ENCODE measurements at places on chromosomes 3 and 15.

- DNase-seq: no peak
Measured at GRCh38 chr3:77935418-77935817, 895.5 kb downstream of the ROBO2 start.

- no peak for DNase-seq
Measured at GRCh38 chr3:31592764-31593163, 60.0 kb downstream of the STT3B start.

GRCh38 chr3:86961297-86961696, 29.7 kb downstream of the VGLL3 start:
- no peak for DNase-seq

DNA sequence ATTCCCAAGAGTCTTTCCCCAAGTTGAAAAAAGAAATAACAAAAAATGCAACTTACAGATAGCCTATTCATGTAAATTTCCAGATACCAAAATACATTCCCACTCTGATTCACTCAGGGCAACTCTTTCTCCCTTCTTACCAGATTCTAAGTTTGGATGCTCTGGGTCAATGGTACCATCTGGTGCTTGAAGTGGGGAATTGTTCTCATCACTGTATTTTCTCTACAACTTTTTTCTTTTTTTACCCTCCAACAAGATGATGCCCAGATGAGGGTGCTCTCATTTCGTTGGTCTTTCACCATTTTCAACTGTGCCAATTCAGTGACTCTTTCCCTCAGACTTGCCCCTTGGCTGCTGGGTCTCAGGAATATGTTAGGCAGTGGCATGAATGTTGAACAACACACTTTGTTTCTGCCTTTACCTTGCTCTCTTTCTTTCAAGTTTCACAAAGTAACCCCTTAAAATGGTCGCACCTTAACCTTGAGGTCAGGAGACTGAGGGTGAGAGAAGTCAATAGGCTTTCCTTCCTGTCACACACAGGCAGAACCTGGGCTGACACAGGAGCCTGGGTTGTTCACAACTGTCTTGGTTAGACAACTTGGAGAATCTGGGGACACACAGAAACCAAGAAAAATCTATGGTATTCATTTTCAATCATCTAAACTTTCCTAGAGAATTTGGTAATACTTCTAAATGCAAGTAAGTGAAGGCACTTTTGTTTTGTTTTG, 330.7 kb upstream of the SLCO3A1 start:
- DNase-seq: no peak

GRCh38 chr3:103085465-103085864, 650.6 kb downstream of the ZPLD1 start:
- DNase-seq: no peak

GRCh38 chr15:85458764-85459163, 78.4 kb downstream of the AKAP13 start:
- no peak for DNase-seq

- no peak for DNase-seq
Measured at GRCh38 chr3:138323971-138324370, 5.7 kb downstream of the NME9 start.

DNA sequence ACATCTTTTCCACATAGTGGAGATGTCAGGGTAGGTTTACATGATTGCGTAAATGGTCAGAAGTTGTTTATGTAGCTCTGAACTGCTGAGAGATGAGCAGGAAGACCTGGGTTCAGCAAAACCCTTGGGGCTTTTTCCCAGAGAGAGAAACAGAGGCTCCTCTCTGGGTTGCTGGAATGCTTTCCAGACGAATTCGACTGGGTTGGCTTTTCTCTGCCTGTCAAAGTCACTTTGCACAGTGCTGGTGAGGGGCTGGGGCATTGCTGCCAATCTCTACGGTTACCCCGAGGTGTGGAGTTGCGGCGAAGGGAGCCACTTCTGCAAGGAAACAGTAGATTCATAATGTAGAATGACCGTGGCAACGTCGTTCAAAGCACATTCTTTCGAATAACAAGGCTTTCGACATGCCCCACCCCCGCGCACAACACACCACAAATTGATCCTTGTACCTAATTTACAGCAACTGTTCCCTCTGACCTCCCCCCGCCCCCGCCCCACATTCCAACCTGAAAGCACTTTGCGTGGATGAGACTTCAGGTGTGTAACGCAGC, 950 bp upstream of the CNTN4 start:
- DNase-seq: no peak

- DNase-seq: no peak
Measured at GRCh38 chr15:95439922-95440376, 890.6 kb upstream of the NR2F2 start.

- DNase-seq: no peak
Measured at GRCh38 chr3:195401943-195402342, 40.9 kb downstream of the ACAP2 start.

DNA sequence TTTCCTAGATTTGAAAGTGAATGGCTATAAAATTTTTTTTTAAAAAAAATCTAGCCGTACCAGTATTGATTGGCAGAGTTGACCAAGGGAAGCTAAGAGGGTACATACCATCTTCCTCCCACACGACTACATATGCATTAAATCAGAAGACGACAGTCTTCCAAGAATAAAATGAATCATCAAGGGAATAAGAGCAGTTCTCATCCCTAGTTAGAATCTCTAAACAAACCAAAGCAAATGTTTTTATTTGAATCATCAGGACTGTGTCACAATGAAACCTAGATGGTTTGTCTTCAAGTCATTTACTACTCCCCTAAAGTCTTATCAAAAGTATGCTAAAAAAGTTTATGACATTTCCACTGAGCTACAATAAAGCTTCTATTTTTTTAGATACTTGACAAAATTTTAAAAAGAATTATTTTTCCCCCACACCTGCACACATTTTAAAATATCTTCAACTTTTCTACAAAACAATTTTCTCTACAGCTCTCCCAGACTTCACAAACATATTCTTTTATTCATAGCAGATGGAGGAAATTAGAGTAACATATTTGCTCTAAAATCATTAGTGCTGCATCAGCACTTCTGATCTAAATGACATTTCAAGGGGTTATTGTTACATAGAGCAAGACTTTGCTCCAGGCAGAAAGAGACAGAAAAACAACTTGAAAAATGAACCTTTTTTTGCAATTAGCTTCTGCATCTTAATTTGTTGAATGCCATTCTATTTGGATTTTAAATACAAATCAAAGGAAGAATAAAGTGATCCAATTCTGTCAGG, 547.1 kb downstream of the FHIT start:
- DNase-seq: no peak

DNA sequence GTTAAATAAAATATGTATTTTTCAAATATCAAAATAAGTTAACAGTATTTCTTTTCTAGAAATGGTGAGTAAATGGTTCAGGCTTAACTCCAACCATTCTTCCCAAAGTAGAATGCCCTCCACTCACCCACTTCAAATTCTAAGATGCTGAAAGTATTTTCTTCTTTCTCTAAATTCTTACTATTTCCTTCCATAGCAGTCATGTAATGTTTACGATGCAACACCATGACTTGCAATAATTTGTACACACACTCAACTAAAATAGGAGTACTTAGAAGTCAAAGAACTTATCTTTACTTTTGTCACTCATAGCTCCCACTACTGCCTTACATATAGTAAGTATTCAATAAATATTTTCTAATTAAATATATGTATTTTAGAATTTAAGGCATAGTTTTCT, 65.0 kb downstream of the AQR start:
- DNase-seq: no peak

DNA sequence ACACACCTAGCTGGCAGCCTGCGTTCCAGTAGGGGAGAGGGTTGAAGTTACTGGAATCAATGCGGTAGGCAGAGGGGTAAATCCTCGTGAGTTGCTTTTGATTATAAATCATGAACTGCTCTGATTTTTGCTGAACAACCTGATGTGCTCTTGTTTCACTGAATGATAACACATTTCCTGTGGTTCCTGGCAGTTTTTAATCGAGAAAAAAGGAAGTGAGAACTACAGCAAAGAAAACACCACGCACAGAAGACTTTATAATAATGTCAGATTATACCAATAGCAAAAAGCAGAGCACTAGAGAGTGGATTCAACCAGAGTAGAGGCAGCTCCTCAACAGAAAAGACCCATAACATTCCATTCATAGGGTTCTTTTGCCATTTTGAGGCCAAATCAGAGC, 200.8 kb upstream of the STRIT1 start:
- no peak for DNase-seq

DNA sequence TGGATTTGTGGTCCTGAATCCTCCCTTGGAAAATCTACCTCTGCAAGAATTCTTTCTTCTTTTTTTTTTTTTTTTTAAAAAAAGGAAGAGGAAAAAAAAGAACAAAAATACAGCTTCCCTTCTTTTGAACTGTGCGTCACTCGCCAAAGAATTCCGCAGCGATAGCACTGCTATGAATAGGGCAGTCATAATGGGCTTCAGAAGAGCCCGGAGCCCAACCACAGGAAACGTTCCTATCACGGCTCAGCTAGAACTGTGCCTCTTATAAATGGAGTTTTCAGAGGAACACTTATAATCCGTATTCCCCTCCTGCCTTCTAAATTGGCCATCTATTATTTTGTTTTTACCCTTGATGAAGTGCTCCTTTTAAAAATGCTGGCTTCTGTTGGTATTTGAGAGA, 227.7 kb downstream of the ADAMTS17 start:
- DNase-seq: peak; percentile 72

GRCh38 chr3:100022506-100022905, 91.8 kb downstream of the FILIP1L start:
- DNase-seq: no peak

- no peak for DNase-seq
Measured at GRCh38 chr3:150133293-150133692, 162.6 kb upstream of the PFN2 start.

- DNase-seq: no peak
Measured at GRCh38 chr15:85760531-85761371, 34.0 kb downstream of the KLHL25 start.

- no peak for DNase-seq
Measured at GRCh38 chr15:41996376-41996775, 24.0 kb upstream of the EHD4 start.

DNA sequence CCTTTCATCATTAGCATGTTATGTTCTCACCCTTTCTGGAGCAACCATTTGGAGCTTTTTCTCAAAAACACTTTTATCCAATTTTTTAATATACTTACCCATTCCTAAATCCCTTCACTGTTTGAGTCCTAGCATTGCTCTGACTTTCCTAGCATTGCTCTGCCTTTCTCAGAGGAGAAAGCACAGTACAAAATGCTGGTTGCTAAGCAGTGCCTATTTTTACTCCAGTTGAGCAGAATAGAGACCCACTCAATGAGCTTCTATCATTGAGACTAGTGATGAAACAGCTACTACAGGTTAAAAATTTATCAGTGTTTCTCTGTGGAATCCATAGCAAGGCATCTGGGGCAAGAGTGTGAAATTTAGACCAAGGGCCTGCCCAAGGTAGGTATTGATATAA, 21.8 kb upstream of the IL1RAP start:
- DNase-seq: no peak

DNA sequence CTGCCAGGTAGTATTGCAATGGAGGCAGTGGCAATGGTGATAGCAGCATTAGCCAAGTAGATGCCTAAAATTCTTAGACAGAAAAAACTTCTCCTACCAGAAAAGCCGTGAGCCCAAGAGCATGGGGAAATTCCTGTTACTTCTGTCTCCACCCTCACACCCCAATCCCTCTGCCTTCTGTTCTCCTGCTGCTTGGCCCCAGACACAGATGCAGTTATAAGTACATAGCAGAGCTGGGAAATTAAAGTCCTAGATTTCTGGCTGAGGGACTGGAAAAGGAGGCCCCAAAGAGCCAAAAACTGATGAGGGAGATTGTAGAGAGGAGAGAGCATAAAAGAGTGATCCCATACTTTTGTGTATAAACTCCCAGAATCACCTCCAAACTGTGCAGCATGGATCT, 166.9 kb downstream of the SMAD6 start:
- no peak for DNase-seq

- DNase-seq: no peak
Measured at GRCh38 chr15:34851751-34852150, 56.4 kb upstream of the ACTC1 start.

- DNase-seq: peak; percentile 61
Measured at GRCh38 chr15:68783226-68784058, 37.3 kb downstream of the ANP32A start.

- peak; percentile 15 for DNase-seq
Measured at GRCh38 chr3:41041462-41041861, 157.8 kb upstream of the CTNNB1 start.

DNA sequence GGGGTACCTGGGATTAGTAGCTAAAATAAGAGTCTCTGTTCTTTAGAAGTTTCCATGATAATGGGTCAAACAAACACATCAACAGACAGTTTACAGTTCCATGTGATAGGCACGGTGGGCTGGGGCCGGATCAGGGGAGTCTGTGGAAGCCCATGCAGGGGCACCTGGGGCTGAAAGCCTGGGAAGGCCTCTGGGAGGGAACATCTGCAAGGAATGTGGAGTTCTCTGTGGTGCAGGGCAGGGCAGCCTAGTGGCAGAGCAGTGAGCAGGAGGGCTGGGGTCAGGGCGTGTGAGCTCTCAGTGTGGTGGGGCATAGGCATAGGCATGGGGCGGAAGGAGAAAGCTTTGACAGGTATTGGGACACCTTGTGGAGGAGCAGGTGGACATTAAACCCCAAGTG, 207.7 kb upstream of the TRIM42 start:
- no peak for DNase-seq

DNA sequence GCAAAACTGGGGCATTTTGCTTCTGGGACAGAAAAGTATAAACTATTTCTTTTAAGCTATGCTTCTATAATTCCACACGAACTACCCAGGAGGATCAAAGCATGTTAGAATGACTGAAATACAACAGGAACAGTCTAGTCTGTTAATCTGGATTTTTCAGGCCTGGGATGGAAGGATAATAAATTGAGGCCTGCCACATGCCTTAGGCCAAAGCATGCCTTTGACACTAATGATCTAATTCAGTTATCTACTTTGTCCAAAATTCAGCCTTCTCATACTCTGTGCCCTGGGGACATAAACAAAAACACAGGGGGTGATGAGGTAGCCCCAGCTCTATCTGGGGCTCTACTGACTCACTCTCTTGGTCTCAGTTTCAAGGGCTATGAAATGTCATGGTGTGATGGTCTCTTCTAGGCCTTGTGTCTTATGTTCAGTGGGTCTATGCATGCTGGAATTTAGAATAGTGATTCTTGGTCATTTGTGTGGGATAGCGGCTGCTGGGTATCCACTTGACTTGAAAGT, 32.5 kb downstream of the GAP43 start:
- no peak for DNase-seq

DNA sequence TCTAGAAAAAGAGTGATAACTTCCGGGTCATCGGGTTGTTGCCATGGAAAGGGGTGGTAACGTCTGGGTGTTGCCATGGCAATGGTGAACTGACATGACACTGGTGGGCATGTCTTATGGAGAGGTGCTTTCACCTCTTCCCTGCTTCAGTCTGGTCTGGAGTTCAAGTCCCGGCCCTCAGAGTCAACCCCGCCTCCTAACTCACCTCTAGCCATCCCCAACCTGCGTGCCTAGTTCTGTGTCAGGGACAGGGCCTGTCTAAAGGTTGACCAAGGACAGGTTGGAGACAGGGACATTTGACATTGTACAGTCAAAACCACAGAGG, 96.0 kb downstream of the LSM3 start:
- no peak for DNase-seq

- no peak for DNase-seq
Measured at GRCh38 chr15:88106074-88106473, 150.5 kb downstream of the NTRK3 start.

Data from dermis blood vessel endothelial cell (primary cell).